PC-9 (cell line): ENCODE measurements at places on chromosomes 4 and X. TPM values are rescaled to one million over a fixed set of nuclear protein-coding genes. Genes with fewer than 3 reads are reported as not detected.

RBMX gene
- total RNA-seq, result 275 and 285 TPM in 2 replicates

PAGE2 gene
- not detected in 2 replicates for total RNA-seq

DGKK gene
- not detected in 2 replicates for total RNA-seq

BTC gene
- 4.5 TPM in 2 replicates for total RNA-seq

STK26 gene
- total RNA-seq, result 41.1 and 48.4 TPM in 2 replicates

OTUD5 gene
- total RNA-seq, result 34.6 and 37.1 TPM in 2 replicates

RXFP1 gene
- not detected in 2 replicates for total RNA-seq

F8A3 gene
- 19.0 and 28.3 TPM in 2 replicates for total RNA-seq

- no peaks in the 10 kb centered on the region for H3K36me3 ChIP-seq
- DNase-seq, result peak; percentile 62
- no peak within 1 kb of the TSS for H3K27ac ChIP-seq
- no peaks in the 10 kb centered on the region for H3K27me3 ChIP-seq
These were observed at the start of gene PDLIM3 for GRCh38 chr4:185534866-185535611. Gene PDLIM3, minus strand, starts transcription at chr4:185535507. Its CDS starts 73 bp downstream, at chr4:185535434.

DNA sequence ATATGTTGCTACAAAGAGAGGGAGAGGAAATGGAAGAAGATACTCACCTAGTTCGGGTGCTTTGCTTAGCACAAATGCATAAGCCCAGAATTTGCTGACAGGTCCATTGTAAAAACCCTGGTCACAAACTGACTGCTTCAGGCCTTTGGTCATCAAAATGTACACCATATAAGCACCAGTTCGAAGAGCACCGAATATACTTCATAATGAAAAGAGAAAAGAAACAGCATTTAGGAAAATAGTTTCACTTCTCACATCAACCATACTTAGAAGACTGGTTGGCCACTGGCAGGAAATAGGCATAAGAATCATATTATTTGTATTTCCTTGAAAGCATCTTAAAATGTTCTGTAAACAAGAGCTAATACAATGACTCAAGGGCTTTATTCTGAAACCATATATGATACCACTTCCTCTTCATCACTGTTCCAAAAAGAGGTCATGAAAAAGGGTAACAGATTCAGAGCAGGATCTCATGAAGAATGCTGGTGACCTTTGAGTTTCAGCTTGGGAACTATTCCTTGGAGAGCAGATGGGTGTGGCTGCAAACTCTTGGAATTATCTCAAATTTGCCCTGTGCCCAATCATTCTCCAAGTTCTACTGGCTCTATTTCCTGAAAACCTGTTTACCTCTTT, 138.7 kb downstream of the ELOVL6 start:
- no peaks in the 10 kb centered on the region for H3K36me3 ChIP-seq
- no peaks in the 10 kb centered on the region for H3K27me3 ChIP-seq
- no peak overlapping the region for H3K4me3 ChIP-seq
- H3K4me1 ChIP-seq, result peaks cover 26% of the 10 kb centered on the region
- DNase-seq, result peak; percentile 84

GRCh38 chrX:136488706-136489105, 959 bp downstream of the BRS3 start:
- no peaks in the 10 kb centered on the region for H3K36me3 ChIP-seq
- H3K4me3 ChIP-seq, result no peak overlapping the region
- no peak overlapping the region for H3K27ac ChIP-seq
- no peak for DNase-seq
- no peaks in the 10 kb centered on the region for H3K27me3 ChIP-seq
- no peaks in the 10 kb centered on the region for H3K4me1 ChIP-seq

DNA sequence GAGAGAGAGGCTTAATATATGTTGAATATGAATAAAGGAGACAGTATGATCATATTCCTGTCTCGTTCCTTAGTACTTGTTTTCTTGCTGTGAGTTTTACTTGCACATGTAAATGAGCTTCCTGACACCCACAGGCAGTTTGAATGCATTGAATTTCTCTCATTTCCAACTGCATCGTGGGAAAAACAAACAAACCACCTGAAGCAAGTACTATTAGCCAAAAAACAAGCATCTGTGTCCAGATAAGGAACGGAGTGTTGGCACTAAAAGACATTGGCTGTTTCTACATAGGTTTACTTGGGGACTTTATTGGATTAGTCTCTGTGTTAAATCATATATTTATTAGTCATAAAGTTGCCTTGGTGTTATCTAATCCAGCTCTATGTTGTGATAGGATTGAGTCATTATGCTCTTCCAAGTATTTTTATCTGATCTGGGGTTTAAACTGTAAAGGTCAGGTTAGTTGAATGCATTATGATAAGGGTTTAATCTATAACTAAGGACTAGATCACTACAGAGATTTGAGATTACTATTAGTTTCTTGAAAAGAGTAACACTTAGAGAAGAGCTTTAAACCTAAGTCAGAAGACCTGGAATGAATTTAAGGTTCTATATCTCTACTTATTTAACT, 339.0 kb upstream of the SPANXN4 start:
- H3K36me3 ChIP-seq, result no peaks in the 10 kb centered on the region
- no peak overlapping the region for H3K4me3 ChIP-seq
- H3K27me3 ChIP-seq, result no peaks in the 10 kb centered on the region

DNA sequence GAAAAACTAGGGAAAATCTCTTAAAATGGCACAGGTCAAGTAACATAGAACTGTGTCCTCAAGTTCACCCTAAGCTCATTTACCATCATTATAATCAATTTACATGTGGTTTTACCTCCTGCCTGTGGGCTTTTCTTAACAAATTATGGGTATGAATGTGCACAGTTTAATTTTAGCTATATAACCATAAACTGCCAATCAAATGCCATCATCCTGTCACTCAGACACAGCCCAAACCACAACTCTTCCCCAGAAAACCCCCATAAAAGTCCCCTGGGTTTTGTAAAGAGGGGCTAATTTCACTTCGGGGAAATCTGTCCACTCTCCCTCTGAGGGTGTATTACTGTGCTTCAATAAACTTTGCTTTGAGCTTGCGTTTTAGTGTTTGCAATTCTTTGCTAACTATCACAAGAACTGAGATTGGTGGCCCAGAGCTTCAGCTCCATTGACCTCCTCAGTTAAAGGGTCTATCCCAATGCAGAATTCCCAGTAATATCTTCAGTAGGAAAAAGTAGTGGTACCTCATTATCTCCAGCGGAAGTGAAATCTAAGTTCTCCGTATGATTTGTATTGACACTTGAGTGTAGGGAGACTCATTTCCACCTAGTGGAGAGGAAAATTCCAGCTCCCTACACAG, 394.6 kb downstream of the SPOCK3 start:
- no peaks in the 10 kb centered on the region for H3K4me1 ChIP-seq
- no peak overlapping the region for H3K27ac ChIP-seq
- no peaks in the 10 kb centered on the region for H3K36me3 ChIP-seq
- DNase-seq, result no peak

- DNase-seq, result peak; percentile 91
- 0 out of 2 replicates have a peak, but pooled peaks cover 3% of the 10 kb centered on the region for H3K36me3 ChIP-seq
- H3K27ac ChIP-seq, result peak overlapping the region; percentile 82
- H3K4me1 ChIP-seq, result peaks cover 27% of the 10 kb centered on the region
- H3K27me3 ChIP-seq, result no peaks in the 10 kb centered on the region
These were observed 127.9 kb downstream of the KLHL8 start for GRCh38 chr4:87092389-87093141.

- no peaks in the 10 kb centered on the region for H3K27me3 ChIP-seq
- H3K36me3 ChIP-seq, result no peaks in the 10 kb centered on the region
- no peak overlapping the region for H3K4me3 ChIP-seq
These were observed 86.9 kb downstream of the RELL1 start for GRCh38 chr4:37599092-37599790.

GRCh38 chr4:5027346-5027745, 8.1 kb upstream of the CYTL1 start:
- H3K36me3 ChIP-seq, result no peaks in the 10 kb centered on the region
- peaks cover 70% of the 10 kb centered on the region for H3K27me3 ChIP-seq
- H3K4me3 ChIP-seq, result no peak overlapping the region
- H3K4me1 ChIP-seq, result no peaks in the 10 kb centered on the region
- DNase-seq, result no peak

GRCh38 chr4:130288576-130288975, 1192.6 kb downstream of the C4orf33 start:
- no peak for DNase-seq
- no peaks in the 10 kb centered on the region for H3K27me3 ChIP-seq
- no peak overlapping the region for H3K4me3 ChIP-seq
- no peaks in the 10 kb centered on the region for H3K4me1 ChIP-seq
- no peaks in the 10 kb centered on the region for H3K36me3 ChIP-seq

- H3K27me3 ChIP-seq, result no peaks in the 10 kb centered on the region
- peak; percentile 48 for DNase-seq
- peaks cover 49% of the 10 kb centered on the region for H3K4me1 ChIP-seq
- H3K27ac ChIP-seq, result peak overlapping the region; percentile 4; the same call in 1 of the 2 replicates
- peaks cover 20% of the 10 kb centered on the region; the same call in 1 of the 2 replicates for H3K36me3 ChIP-seq
These were observed 57.0 kb upstream of the TBC1D14 start for GRCh38 chr4:6852582-6852981.

GRCh38 chrX:43835559-43835958, 46.7 kb downstream of the MAOB start:
- H3K4me1 ChIP-seq, result no peaks in the 10 kb centered on the region
- no peaks in the 10 kb centered on the region for H3K27me3 ChIP-seq
- no peaks in the 10 kb centered on the region for H3K36me3 ChIP-seq
- H3K4me3 ChIP-seq, result no peak overlapping the region
- no peak for DNase-seq

GRCh38 chr4:109947457-109947856, 34.8 kb downstream of the EGF start:
- no peak overlapping the region for H3K27ac ChIP-seq
- H3K36me3 ChIP-seq, result no peaks in the 10 kb centered on the region
- no peaks in the 10 kb centered on the region for H3K27me3 ChIP-seq

DNA sequence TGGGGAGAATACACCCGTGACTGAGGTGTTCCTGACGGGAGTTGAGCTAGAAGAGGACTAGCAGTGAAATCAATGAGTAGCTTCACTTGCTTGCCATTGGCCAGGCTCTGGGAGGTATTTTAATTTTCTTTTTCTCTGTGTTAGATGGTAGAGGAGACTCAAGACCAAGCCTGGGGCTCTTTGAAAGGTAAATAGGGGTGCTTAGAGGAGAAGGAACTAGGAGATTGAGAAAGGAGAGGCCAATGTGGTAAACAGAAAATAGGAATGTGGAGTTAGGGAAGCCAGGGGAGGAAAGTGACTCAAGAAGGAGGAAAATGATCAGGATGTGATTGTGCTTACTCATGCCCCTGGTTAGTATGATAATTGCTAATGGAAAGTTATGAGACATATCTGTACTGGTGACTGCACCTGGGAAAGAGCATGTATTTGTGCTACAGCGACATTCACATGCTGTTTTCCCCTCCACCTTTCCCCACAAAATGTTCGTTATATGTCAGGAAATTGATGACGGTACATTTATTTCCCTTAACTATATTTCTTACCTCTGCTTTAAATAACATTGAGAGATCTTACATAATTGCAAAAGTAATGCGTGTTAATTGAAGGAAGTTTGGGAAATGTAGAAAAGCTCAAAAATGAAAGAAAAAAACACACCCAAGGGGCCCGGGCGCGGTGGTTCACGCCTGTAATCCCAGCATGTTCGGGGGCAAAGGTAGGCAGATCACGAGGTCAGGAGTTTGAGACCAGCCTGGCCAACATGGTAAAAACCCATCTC, 16.9 kb upstream of the LRBA start:
- H3K27ac ChIP-seq, result peak overlapping the region; percentile 61
- DNase-seq, result peak; percentile 60
- H3K27me3 ChIP-seq, result no peaks in the 10 kb centered on the region
- peaks cover 19% of the 10 kb centered on the region for H3K4me1 ChIP-seq
- no peak overlapping the region for H3K4me3 ChIP-seq

DNA sequence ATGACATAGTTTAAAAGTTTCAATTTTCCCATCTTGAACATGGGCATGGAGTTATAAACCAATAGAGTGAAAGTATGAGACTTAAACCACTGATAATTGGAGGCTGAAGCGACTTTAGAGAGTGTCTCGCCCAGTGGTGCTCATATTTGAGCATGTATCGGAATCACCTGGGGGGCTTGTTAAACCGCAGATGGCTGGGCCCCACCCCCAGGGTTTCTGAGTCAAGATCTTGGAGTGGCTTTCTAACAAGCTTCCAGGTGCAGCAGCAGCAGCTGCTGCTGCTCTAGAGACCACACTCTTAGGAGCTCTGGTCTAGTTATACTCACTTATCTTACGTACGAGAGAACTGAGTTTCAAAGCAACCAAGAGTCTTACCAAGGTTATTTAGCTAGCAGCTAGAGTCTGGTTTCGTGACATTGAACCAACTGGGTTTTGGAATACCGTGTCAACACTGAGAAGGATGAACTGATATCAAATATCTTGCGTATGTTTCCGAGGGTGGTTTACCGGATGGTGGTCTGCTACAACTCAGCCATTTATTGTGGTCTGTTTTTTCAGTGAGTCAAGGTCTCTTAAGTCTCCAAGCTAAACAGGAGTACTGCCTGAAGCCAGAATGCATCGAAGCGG, 5.9 kb downstream of the PHEX start:
- no peaks in the 10 kb centered on the region for H3K27me3 ChIP-seq
- no peak overlapping the region for H3K27ac ChIP-seq
- H3K4me1 ChIP-seq, result peaks cover 8% of the 10 kb centered on the region; the same call in 1 of the 2 replicates
- no peak for DNase-seq
- no peak overlapping the region for H3K4me3 ChIP-seq

DNA sequence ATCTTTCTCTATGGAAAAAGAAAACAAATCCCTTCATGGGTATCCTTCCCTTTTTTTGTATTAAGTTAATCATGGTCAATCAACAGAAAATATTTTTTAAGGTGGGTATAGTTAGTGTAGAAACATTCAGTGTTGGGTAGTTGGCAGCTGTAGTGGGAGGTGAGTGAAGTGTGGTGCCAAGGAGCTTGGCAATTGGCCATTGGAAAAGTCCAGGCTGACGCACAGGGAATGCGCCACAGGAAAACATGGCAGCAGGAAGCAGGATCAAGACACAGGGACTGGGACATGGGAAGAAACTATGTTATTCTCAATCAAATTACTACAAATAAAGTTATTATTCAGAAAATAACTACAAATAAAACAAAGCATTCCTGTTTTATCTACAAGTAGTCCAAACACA, 20.0 kb downstream of the PALLD start:
- no peak for DNase-seq
- H3K4me3 ChIP-seq, result no peak overlapping the region
- H3K36me3 ChIP-seq, result no peaks in the 10 kb centered on the region
- no peaks in the 10 kb centered on the region for H3K27me3 ChIP-seq

DNA sequence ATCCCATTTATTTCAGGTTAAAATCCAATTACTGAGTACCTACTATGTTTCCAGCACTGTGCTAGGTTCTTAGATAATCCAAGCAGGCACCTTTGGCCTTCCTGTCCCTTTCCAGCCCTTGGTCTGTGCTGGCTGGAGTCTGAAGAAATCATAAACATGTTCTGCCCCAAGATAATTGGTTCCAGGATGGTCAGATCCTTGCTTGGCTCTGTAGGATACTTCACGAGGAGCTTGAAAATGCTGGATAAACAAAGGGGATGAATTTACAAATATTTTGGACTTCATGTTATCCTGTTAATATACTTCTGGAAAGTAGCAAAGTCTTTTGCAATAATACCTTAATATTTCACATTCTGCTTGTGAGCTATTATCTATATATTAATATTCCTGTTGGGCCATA, 35.0 kb upstream of the FHL1 start:
- no peak overlapping the region for H3K4me3 ChIP-seq
- DNase-seq, result no peak
- H3K36me3 ChIP-seq, result no peaks in the 10 kb centered on the region
- H3K27me3 ChIP-seq, result no peaks in the 10 kb centered on the region
- H3K27ac ChIP-seq, result no peak overlapping the region

GRCh38 chr4:159505266-159505975, 402.5 kb downstream of the RAPGEF2 start:
- no peak for DNase-seq
- H3K27ac ChIP-seq, result no peak overlapping the region
- no peaks in the 10 kb centered on the region for H3K36me3 ChIP-seq
